RPMI7951 (cell line): ENCODE measurements at places on chromosomes 1 and 21.
A peak's percentile ranks its signal among the peaks of the same experiment; 100 is the strongest.

- no peak for DNase-seq
Observed at GRCh38 chr1:234270093-234270492, 103.2 kb upstream of the COA6 start.

GRCh38 chr1:164382384-164382783 lies 176.6 kb upstream of the PBX1 start:
- DNase-seq, result no peak

GRCh38 chr1:117655220-117655577 lies 49.4 kb downstream of the TENT5C start:
- peak; percentile 67 for DNase-seq

- DNase-seq, result peak; percentile 39
Observed at GRCh38 chr1:40421431-40422384, 28.6 kb upstream of the ZFP69B start.

DNA sequence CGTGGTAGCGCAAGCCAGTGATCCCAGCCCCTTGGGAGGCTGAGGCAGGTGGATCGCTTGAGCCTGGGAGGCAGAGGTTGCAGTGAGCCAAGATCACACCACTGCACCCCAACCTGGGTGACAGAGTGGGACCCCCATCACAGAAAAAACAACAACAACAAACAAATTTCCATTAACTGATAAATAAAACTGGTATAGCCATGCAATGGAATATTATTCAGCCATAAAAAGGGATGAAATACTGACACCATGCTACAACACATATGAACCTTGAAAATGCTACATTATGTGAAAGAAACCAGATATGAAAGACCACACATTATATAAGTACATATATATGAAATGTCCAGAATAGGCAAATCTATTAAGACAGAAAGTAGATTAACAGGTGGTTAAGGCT lies 12.0 kb downstream of the CLCC1 start:
- DNase-seq, result no peak

GRCh38 chr1:160136926-160137200 lies 14.5 kb upstream of the ATP1A4 start:
- no peak for DNase-seq

DNA sequence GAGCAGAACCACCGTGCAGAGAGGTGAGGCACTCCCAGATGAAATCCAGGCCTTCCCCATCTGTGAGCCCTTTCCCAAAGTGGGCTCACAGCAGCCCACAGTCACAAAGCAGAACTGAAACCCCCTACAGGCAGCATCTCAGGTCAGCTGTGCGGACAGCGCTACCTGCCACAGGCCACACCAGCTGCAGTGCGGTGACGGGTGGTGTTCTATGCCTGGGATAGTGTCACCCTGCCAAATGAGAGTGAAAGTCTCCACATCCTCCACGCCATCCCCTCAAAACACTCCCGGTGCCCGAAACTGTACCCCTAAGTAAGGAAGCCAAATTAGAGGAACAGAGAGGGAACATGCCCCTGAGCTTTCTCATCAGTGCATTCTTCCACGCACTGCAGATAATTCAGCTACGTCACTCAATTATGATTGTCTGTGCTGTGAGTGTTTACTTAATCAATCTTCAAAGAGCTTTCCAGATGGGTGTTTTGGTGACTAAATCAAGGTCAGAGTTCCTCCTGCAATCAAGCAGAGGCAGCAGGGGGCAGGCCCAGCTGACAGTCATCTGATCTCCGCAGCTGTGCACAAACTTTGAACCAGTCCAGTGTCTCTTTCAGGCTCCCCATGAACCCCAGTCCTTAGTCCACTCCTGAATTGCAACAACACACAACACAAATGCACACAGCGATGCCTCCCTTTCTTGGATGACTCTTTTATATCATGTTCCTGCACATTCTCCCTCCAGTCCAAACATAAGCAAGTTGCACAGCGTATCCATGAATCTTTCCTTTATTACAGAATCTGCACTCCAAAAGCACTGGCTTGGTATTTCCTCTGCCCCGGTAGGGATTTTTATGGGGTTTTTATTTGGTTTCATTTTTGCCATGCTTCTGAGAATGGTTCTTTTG lies 150.0 kb downstream of the TOMM20 start:
- peak; percentile 95 for DNase-seq

DNA sequence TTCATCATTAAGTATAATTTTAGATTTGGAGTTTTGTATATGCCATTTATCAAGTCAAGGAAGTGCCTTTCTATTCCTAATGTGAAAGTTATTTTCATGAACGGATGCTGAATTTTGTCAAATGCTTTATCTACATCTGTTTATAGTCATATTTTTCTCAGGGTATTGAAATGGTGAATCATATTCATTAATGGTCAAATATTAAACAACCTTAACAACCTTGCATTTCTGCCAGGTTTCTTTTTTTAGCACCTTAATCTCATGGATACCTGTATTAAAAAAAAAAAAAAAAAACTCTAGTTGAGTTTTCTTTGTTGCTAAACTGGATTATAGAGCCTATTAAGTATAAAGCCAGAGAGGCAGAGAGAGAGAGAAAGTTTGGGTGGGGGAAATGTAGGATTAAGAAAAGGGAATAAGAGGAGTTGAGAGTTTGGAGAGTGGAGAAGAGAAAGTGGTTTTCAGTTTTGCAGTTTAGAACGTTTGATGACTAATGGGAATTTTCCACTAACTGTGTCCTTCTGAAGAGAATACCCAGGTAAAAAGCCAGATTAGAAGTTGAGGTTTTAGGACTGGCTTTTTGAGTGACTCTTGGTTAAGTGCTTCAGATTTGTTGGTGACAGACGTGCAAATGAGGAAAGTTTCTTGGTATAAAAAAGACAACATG lies 305.0 kb downstream of the HLX start:
- DNase-seq, result peak; percentile 42

DNA sequence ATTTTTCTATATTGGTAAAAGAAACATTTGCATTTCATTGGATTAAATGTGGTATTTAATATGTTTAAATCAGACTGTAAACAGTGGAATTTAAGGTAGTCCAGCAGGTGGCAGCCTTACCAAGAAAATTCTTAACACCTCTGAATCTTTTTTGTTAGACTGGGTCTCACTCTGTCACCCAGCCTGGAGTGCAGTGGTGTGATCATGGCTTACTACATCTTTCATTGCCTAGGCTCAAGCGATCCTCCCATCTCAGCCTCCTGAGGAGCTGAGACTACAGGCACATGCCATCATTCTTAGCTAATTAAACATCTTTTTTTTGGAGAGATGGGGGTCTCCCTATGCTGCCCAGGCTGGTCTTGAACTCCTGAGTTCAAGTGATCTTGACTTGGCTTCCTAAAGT lies 98.8 kb downstream of the RABGAP1L start:
- DNase-seq, result peak; percentile 42

- no peak for DNase-seq
Observed at GRCh38 chr1:16018749-16019643, 1.2 kb upstream of the HSPB7 start.

GRCh38 chr1:119260506-119260905 lies 108.1 kb upstream of the HAO2 start:
- no peak for DNase-seq

DNA sequence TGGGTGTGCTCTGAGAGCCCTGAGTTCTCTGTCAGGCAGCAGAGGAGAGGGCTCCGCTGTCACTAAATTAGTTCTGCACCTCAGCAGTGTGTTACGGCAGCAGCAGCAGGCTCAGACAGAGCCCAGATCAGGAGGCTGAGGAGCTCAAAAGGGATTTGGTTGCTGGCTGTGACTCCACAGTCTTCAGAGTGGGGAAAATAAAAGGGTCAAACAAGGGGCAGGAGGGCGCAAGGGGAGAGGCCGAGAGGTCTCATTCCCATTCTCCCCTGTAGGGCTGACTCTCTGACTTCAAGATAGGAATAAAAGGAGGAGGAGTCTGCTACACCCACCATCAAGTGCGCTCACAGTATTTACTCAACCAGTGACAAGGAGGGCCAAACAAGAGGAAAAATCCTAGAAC lies 9.2 kb upstream of the SLC45A3 start:
- DNase-seq, result no peak

DNA sequence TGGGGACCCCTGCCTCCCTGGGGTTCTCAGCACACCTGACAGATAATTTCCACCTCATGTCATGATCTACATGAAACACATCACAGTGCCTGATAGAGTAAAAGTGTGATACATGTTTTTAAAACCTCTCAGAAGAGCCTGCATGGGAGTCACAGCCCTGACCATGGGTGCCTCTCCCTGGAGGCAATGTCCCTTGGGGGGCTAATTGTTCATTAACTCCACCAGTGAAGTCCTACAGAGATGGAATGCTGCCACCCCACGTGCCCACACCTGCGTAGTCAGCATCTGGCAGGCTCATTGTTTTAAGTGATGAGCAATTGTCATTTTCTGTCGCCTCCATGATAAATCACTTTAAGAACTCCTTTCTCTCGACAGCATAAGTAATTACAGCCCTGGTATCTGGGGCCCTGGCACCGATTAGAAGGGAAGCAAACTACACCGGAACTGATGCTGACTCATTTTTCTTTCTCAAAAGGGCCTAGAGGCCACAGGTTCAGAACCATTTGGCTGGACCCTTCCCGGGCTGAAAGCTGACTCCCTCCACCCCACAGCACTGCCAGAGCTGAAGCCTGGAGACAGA lies 109.6 kb upstream of the GJB5 start:
- no peak for DNase-seq

DNA sequence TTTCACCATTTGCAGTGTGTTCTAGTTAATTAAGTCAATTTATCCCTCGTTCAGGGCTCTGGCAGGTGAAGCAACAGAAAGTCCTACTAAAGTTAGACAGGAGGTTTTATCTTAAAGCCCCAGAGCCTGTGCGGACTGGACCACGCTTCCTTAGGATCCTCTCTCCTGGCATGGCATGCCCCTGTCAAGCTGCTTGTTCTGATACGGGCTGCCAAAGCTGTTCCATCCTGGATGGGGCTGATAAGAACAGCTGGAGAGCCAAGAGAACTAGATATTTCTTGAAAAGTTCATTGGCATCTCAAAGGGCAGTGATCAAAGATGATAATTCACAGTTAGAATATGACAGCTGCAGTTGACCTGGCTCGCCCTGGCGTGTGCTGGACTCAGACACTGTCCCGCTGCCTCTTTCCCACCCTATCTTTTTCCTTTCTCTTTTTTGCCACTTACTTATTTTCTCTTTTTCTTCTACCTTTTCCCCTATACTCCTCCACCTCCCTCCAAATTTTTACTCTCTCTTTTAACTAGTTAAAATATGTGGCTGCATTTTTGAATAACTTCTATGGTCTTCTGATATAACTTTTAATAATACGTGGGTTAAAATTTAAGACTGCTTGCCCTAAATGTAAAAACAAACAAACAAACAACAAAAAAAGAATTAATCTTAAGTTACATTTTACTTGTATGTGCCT lies 96.7 kb downstream of the ABCA4 start:
- DNase-seq, result no peak

DNA sequence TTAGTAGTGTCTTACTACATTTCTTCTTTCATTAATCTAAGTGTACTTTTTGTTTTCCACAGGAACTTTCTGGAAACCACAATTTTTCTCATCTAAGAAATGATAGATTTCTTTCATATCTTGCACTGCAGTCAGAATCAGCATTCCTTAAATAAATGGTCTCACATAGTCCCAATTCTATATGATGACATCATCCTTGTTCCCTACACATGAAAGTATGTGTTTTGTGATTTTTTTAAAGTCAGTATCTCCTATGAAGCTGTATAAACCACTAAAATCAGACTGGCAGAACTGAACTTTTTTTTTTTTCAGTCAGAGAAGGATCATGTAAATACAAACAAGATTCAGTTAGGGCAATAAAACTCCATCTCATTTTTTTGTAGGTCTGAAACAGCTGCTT lies 742.6 kb upstream of the CXADR start:
- no peak for DNase-seq

DNA sequence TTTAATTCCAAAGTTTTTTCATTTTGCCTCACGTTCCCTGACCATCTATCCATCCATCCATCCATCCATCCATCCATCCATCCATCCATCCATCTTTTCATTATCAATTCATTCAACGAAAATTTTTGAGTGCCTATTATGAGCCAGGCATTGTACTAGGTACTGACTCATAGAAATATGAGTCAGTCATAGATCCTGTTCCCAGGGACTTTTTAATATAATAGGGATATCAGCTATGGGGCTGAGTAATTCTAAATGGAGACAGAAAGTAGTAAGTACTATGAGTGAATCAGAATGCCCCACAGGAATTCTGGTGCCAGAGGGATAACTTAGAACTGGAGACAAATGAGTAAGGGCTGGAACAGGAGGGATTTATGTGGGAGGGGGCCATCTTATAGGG lies 49.8 kb upstream of the GNG12 start:
- DNase-seq, result peak; percentile 80

DNA sequence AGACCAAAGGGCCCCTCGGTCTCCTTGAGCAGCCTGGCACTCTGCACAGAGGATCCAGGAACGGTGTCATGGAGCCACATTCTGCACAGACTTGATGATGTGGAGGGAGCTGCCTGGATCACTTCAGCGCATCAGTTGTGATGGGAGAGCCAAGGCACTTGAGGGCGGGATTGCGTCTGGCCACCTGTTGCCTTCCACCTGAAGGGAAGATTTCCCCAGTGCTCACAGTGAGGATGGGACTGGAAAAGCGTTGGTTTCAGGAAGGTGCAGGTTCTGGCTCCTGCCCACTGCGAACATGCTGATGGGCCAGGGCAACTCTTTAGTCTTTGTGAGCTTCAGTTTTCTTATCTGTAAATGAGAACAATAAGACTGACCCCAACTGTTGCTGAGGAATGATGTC lies 2.6 kb downstream of the RER1 start:
- DNase-seq, result no peak

GRCh38 chr1:53731779-53732305 lies 7.1 kb downstream of the GLIS1 start:
- peak; percentile 86 for DNase-seq

DNA sequence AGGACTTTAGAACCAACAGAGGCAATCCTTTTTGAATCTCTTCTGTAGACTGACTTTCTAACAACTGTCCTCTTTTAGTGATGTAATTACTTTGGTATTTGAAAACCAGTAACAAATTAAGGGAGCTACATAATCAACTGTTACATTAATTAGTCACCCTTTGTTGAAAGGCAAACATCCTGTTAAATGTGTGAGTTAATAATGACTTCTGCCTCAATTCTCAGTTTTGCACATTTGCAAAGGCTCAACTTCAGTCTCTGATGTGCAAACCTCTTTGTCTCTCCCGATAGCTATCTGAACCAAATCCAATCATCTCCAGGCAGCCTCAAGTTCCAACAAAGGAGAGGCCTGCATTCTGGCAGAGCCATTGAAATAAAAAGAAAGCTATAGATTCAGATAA lies 135.4 kb upstream of the C8B start:
- DNase-seq, result no peak

DNA sequence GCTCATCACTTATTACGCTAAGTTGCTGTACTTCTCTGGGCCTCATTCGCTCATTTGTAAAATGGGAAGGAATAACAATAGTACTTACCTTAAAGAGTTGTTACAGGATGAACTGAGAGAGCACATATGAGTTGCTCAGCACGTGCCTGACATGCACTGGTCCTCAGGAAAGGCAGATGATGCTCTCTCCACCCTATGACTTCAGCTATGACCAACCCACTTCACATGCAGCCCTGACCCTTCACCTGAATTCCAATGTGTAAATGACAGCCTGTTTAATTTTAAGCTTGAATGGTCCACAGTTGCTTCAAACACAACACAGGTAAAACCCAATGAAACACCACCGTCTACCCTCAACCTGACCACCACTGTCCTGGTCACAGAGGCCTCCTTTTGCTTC lies 32.9 kb downstream of the GADD45A start:
- no peak for DNase-seq
